ENCODE measurements at places on chromosomes 13 and 19.

GRCh38 chr13:73481886-73482445 lies 423.2 kb downstream of the KLF5 start:
- DNase-seq = no peak

DNA sequence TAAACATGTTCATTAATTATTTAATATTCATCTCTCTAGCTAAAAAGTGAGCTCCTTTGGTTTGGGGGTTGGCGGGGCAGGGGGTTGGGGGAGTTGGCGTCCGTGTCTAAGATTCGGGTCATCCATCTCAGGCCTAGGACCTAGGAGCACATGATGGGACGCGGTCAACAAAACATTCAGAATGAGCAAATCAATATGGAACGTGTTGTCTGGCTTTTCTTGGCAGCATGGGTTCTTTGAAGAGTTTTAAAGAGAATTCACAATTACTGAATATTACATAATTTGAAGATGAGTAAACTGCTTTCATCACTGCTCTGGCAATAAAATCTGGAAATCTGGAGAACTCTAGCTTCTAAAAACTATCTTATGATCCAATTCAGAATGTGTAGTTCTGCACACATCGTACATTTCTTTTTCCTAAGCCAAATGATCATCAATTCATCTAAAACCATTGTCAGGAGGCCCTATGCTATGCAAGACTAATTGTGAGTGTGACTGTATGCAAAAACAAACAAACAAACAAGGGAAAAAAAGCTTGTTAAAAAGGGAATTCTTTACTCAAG lies 5.4 kb upstream of the ARGLU1 start:
- no peak for DNase-seq

DNA sequence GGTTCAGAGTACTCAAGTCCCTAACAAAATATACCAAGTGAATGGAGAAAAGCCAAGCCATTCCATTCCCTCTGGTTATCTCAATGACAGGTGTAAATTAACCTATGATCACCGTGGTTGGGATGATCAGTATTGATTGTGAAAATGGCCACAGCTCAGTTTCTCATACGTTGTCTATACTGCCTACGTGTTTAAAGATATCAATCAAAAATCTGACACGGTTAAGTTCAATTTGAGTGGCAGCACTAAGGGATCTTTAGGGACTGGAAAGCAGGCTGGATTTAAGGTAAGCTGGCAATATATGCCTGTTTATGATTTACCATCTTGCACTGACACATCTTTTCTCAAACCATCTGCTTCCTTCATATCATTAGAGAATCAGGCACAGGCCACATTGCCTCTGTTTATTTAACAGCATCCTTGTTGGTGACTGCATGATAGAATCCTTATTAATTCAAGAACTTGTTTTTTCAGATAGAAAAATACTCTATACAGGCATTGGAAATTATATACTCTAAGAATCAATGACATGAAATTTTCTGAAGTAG lies 907.9 kb downstream of the PCDH9 start:
- no peak for DNase-seq

GRCh38 chr13:113401452-113402415 lies 37.8 kb upstream of the GRTP1 start:
- DNase-seq = no peak

- no peak for DNase-seq
Observed at GRCh38 chr19:21704320-21704719, 63.1 kb downstream of the ZNF100 start.

DNA sequence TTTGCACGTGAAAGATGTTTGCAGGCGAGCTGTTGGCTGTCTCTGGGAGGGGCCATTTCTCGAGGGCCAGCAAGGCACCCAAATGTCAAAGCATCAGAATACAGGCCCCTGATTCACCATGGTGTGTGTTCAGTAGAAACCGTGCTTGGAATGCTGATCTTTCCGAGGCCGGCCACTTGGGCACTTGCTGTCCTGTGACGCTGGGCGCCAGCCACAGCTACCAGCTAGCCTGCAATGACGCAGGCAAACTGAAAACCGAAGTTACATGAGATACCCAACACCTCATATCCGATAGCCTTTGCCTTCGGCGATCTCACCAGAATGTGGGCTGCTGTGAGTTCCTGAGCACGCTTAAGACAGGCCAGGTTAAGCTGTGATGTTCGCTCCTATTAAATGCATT lies 12.0 kb downstream of the THOP1 start:
- DNase-seq = no peak

DNA sequence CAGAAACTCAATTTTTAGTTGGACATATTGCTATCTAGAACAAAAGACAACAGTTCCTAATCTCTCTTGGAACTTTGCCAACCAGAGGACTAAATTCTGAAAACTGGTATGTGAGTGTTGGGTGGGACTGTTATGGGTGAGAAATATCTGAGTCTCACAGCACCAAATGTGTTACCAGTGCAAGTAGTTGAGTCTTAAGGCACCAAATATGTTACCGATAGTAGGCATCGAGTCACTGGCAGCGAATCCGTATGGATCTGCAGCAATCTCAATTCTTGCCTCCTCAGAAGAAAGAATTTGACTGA lies 575.2 kb downstream of the DACH1 start:
- DNase-seq = no peak

DNA sequence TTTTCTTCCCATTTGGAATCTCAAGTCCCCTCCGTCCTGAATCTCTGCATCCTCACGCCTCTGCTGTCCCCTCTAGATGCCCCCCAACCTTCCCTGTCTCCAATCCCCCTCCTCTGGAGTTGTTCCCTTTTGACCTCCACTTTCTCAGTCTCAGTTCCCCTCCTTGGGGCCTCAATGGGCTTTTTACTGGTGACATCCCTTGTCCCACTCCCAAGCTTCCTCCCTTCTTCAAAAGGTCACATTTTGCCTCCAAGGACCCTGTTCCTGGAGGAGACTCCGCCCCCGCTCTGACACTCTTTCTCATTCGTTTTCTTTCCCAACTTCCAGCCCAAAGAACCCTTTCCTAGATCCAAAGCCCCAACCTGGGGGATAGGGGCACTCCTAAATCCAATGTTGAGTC lies 1.0 kb downstream of the AP2S1 start:
- DNase-seq = no peak

DNA sequence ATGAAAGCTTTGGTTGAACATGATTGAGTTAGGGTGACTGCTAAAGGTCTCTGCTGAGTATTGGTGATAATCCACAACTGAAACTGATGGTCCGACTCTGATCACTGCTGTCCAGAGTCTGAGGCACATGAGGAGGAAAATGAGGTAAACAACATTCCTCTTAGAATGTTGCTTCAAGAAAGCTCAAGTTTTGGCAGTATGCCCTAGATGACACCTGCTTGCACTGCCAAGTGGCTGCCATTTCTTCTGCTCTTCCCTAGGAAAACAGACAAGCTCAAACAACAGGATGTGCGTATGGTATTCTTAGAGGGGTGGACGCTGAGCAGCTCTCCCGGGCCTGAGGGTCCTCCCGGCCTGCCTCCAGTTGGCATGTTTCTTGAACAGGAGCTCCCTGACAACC lies 15.2 kb upstream of the MTIF3 start:
- DNase-seq = no peak
